Activated T-cell treated with anti-CD3 and anti-CD28 coated beads for 48 hours (primary cell): ENCODE measurements at places on chromosomes 13 and 19.

DNA sequence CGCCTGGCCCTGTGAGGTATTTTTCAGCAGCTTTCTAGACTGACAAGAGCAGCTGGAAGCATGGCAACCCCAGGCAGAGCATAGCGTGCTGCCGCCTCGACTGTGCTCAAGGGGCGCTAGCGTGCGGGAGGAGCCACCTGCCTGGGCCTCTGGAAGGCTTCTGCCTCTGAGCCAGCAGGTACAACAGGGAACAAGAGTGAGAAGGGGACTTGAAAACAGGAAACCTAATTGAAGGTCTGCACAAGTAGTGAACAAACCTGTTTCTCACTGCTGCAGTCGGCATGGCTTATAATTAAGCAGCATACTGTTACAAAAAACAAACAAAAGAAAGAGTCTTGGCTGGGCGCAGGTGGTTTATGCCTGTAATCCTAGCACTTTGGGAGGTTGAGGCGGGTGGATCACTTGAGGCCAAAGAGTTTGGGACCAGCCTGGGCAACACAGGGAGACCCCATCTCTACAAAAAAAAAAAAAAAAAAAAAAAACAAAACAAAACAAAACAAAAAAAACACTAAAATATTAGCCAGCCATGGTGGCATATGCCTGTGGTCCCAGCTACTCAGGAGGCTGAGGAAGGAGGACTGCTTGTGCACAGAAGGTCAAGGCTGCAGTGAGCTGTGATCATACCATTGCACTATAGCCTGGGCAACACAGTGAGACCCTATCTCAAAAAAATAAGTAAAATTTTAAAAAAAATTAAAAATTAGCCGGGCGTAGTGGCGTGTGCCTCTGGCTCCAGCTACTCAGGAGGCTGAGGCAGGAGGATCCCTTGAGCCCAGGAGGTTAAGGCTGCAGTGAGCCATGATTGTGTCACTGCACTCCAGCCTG is 12.6 kb upstream of the GARRE1 start:
- DNase-seq = no peak

- DNase-seq = no peak
These were observed 17.0 kb upstream of the COX7A1 start for GRCh38 chr19:36169084-36169760.

DNA sequence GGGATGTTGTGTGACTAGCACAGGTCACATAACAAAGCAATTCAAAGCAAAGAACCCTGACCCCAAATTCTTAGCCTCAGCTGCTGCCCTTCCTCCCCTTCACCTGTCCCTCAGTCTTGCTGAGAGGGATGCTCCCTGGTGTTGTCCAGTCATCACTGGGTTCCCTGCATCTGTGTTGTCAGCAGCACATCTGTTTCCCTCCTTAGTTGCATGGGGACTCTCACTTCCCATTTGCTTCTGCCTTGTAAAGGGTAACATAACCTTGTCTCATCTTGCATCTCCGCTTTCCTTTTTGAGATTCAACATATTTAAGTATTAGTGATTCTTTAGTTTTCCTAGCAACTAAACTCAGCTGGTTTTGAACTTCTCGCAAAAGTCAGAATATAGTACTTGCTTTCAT is 54.0 kb downstream of the SPATA13 start:
- no peak for DNase-seq

GRCh38 chr13:95588134-95588533 is 35.6 kb downstream of the CLDN10 start:
- no peak for DNase-seq

DNA sequence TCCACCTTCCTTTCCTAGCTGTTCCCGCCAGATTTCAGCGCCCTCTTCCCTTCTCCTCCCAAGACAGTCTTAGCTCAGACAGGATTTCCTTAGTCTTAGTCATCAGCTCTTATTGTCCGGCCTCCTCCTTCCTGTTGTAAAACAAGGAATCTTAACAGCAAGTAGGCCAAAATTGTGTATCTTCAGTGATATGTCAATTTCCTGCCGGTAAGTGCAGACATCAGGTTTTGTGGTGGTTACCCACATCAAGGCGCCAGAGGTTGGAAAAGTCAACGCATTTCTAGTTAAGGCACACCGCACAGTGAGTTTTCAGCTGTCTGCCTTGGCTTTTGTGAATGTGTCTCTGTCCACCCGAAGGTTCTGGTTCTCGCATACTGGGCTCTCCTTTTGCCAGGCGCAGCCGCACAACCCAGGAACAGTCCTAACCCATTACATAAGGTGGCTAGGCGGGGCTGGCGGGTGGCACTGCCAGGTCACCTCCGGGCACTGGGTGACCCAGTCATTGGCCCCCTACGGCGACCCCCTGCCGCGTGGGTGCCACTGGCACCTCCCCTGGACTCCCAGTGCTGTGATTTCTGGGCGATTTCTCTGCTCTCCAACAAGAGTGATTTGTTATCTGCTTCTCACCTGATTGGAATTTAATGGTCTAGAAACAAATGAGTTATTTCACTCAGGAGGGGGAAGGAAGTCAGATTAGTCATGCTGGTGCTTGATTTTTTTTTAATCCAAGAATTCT is 12.9 kb downstream of the COL4A2 start:
- DNase-seq = peak; percentile 35

- DNase-seq = no peak
These were observed 302.9 kb downstream of the LMO7 start for GRCh38 chr13:75938811-75939560.

DNA sequence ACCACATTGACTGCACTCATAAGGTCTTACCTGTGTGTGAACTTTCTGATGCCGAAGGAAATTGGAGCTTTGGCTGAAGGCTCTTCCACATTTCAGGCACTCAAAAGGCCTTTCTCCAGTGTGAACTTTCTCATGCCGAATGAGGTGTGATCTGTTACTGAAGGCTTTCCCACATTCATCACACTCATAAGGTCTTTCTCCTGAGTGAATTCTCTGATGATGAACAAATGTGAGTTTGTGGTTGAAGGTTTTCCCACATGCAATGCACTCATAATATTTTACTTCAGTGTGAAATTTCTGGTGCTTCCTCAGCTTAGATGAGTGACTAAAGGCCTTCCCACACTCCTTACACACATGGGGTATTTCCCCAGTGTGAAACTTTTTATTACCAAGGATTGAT is 5.7 kb downstream of the ZNF132 start:
- DNase-seq = no peak

DNA sequence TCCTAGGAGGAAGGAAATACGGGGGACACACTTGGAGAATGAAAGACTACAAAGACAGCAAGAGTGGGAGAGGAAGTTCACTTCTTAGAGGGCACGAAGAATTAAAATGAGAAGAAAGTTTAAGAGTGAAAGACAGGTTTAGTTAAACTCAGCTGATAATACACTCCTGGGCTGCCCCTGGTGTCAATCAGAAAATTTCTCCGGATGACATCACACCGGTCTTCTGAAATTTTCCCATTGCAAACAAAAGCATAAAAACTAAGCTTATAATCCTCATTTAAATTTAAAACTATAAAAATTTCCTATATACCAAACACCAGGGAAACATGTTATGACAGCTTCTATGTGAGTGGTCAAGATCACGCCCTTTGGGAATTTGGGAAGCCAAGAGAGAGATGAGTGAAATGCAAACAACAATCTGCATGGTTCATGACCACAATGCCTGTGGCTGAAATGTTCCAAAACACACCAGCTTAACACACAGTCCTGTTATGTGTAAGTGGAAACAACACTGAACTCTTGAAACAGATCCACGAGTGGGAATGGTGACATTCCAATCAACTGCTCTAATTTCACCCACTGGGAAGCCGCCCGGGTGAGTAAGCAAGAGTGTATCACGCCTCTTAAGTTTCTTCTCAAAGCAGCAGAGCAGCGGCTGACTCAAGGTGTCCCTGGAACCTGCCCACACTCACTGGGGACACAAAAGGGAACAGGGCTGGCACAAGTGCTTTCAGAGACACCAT is 49.0 kb downstream of the BRD4 start:
- peak; percentile 30 for DNase-seq

DNA sequence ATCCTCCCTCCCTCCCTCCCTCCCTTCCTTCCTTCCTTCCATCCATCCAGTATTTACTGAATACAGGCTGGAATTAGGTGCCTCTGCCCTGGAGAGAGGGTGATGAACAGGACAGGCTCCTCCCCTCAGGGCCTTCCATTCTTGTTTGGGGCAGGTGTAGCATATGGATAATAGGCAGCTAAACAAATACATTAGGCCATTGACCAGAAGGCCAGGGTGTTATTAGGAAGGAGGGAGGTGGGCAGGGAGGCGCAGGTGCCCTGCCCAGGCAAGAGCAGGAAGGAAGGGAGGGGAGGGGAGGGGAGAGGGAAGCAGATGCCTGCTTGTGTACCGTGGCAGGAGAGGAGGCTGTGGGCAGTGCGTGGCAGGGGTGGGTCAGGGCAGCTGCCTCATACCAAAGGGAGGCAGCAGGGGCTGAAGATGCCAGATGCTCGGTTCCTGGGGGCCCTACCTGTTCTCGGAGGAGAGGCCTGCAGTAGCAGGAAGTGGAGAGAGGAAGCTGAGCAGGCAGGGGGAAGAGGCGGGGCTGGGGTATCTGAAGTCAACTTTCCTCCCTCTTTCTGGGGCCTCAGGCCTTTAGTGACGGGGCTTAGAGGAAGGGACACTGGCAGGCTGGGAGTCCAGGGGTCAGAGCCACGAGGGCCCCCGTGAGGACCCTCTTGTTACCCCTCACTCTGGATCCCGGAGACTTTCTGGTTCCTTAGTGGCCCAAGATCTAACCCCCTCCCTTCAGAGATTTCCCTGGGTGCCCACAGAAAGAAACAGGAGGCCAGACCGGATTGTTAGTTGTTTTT is at the start of gene RINL:
TSS of gene RINL (minus strand) at position 495 of the 794 bp plus-strand sequence. CDS start 1,533 bp downstream, outside the sequence.
- DNase-seq = peak; percentile 53

GRCh38 chr19:2529473-2529918 is 53.6 kb downstream of the GADD45B start:
- no peak for DNase-seq

DNA sequence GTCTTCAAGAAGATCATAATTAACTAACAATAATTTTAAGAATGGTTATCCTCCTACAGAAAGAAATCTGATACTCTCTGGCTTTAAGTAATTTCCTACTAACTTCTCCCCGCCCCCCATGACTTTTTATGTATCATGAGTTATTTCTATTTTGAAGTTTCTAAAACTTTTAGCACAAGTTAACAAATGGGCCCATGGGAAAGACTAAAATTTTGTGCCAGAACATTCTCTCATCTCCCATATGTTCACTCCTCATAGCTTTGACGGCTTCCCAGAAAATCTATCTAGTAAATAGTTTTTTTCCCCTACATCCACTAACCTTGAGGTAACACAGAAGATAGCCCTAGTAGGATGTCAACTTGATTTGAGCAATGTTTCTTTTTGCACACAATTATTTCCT is 148.3 kb downstream of the POSTN start:
- DNase-seq = no peak

DNA sequence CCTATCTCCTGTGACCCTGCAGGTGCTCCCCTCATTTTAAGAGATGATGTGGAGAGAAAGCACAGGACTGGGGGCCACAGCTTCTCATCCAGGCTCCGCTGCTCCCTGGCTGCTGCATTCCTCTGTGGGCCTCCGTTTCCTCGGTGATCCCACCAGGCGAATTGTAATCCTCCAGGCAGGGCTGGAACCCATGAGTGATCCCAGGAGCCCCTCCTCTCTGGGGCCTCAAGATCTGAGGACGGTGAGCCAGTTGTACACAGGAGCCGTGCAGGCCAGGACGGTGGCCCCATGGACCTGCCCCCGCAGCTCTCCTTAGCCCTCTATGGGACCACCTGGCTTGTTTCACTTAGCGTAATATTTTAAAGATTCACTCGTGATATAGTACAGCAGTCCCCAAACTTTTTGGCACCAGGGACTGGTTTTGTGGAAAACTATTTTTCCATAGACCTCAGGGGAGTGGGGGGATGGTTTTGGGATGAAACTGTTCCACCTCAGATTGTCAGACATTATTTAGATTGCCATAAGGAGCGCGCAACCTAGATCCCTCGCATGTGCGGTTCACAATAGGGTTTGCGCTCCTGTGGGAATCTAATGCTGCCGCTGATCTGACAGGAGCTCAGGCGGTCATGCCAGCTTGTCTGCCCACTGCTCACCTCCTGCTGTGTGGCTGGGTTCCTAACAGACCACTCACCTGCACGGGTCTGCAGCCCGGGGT is 5.6 kb downstream of the FFAR3 start:
- no peak for DNase-seq

DNA sequence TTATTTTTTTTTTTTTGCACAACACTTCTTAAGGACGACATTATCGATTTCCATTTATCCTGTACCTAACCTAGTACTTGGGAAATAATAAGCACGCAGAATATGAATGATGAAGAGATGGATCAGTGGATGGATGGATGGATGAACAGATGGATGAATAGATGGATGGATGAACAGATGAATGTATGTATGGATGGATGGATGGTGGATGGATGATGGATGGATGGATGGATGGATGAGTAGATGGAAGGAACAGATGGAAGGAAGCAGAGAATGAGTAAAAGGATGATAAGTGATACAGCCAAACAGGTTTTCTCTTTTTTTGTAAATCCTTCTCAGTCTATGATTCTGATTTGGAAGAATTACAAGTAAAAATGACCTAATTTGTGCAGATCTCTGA is 166.9 kb downstream of the COL4A1 start:
- DNase-seq = no peak

GRCh38 chr13:37383046-37383445 is 215.5 kb downstream of the POSTN start:
- no peak for DNase-seq

- DNase-seq = no peak
These were observed 2.2 kb downstream of the CEACAM19 start for GRCh38 chr19:44673510-44673909.

GRCh38 chr19:46016426-46017094 is 6.3 kb downstream of the PGLYRP1 start:
- DNase-seq = peak; percentile 75

GRCh38 chr13:23020246-23020843 is 160.4 kb upstream of the SGCG start:
- DNase-seq = peak; percentile 2

DNA sequence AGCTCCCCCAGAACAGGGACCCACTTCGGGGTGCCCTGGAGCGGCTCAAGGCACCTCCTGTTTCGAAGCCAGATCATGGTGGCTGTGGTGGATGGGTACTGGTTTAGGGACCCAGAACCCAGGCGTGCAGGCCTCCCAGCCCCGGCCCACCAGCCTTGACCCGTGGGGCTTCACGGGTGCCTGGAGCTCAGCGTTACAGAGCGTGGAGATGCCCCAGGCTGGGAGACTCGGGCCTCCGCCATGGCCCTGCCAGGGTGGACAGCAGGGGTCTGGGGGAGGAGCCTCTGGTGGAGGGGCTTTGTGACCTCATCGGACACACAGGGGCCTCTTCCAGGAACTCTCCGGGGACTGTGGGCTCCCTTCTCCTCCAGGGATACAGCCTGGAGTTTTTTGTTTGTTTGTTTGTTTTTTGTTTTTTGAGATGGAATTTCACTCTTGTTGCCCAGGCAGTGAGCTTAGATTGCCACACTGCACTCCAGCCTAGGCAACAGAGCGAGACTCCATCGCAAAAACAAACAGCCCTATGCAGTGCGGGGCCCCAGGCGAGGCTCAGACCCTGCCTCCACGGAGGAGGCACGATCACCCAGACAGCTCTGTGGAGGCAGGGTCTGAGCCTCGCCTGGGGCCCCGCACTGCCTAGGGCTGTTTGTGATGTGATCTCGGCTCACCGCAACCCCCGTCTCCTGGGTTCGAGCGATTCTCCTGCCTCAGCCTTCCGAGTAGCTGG is at the start of gene GARIN5B:
TSS of gene GARIN5B (minus strand) at position 271 of the 727 bp plus-strand sequence. CDS start at position 77, 194 bp downstream.
- DNase-seq = no peak

- DNase-seq = no peak
These were observed 59.8 kb upstream of the C1QTNF9 start for GRCh38 chr13:24249624-24250023.
